ENCODE measurements at places on chromosomes 6 and 20.

DNA sequence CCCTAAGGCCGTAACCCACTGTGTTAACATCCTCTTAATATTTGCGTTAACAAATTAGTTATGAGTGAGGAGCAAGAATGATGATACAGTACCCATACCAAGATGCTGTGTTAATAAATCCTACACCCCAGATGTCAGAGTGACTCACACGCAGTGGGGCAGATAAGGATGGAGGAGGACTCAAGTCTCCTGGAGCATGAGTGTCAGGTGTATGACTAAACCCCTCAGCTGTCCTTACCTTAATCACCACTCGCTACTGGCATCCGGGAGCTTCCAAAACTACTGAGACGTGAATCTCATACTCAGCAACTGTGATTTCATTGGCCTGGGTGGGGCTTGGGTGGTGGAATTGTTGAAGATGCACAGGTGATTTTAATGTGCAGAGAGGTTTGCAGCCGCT is 131.3 kb upstream of the MTHFD1L start:
- no peak for DNase-seq

- no peak for DNase-seq
Measured at GRCh38 chr20:5811746-5812145, 61.5 kb downstream of the SHLD1 start.

- no peak for DNase-seq
Measured at GRCh38 chr6:108902382-108902792, 54.2 kb downstream of the ARMC2 start.

- DNase-seq = no peak
Measured at GRCh38 chr20:32473231-32474008, 111.7 kb downstream of the NOL4L start.

DNA sequence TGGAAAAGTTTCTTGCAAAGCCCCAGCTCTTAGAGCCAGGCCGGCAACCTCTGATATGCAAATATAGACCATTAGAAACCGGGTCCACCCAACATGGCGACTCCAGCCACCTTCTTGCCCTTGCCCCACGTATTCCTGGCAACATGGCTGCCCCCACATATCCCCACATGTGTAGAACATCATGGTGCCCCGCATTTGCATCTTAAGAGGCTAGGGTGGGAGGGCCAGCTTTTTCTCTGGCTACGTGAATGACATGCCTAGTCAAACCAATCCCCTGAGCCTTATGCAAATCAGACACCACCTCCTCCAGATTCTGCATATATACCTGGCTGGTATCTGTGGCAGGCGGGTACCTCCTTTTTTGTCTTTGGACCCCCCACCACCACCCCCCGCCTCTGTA is 106.1 kb upstream of the PTPRT start:
- no peak for DNase-seq

DNA sequence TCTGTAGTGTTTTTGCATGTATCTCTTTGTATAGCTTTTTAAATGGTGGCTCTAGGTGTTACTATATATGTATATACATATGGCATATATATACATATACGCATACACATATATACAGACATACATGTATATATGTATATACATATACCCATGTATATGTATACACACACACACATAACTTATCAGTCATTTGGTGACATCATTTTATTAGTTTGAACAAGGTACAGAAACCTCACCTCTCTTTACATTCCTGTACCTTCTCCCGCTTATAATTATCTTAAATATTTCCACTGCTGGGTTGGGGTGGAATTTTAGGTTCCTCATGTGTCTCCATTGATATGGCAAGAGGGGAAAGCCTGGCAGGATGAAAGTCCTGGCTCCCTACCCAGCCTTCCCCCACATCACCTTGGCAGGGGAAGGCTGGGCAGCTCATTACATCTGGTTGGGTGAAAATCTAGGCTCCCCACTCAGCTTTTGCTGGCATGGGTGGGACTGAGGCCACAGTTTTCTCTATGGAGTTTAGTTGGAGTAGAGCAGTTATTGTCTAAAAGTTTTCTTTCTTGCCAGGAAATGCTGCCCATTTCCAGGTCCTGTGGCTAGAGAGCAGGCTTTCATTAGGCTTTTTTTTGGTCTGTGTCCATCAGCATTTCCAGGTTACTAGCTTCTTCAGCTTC is 7.6 kb downstream of the GLO1 start:
- DNase-seq = no peak

DNA sequence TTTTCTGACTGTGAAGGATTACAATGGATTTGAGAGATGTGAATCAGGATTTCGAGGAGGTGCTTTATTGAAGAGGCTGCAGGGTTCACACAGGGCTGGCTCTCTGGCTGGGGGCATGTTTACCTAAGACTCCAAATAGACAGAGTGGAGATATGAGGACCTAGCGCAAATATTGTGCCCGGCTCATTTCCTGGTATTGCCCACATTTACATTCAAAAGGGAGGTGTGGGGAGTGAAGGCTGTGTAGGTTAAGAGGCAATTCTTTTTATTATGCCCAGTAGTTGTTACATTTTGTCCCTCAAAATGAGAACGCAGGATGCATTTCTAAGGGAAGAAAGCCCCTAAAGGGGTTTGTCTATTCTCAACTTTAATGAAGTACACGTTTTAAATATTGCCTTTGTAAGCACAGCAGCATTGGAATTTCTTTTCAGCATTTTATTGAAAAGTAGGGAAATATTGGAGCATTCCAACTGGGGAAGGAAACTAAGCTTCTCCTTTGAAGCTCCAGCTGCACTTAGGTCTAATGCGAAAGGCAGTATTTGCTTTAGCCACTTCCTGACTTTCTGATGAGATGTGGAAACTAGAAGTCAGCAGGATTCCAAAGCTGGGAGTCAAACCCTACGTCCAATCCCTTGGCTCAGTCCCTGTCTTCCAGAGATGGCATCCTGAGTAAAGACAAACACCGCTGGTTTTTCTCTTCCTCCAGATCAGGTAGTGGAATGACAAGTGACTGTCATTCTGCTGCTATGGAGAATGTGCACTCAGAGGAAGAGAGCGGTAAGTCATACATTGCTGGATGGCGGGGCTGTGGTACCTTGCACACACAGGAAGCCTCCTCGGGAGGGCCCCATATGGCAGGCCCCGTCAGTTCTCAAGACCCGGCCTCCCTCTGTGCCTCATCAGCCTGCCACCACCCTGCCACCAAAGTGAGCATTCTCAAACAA is 70.7 kb downstream of the MYB start:
- DNase-seq = no peak

- no peak for DNase-seq
Measured at GRCh38 chr6:40258531-40258930, 324.3 kb upstream of the MOCS1 start.

DNA sequence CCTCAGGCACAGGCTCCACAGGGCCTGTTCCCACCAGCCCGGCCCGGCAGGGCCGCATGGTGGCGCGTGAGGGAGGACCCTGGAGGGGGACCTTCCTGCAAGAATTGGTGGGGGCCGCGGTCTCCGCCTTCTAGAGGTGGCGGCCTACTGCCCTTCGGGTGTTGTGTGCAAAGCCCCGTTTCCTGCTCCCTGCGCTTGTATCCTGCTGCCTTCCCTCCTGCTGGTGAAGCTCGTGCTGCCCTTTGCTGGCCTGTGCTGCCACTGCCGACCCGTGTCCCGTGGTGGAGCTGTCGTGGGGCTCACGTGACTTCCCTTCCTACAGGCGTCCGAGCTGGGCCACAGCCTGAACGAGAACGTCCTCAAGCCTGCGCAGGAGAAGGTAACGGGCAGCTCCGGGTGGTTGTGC is 8.4 kb upstream of the COL20A1 start:
- DNase-seq = no peak

- DNase-seq = no peak
Measured at GRCh38 chr6:56860475-56860874, 94.4 kb upstream of the BEND6 start.

- no peak for DNase-seq
Measured at GRCh38 chr20:40565001-40565681, 123.9 kb downstream of the MAFB start.

- no peak for DNase-seq
Measured at GRCh38 chr6:18491308-18492045, 104.3 kb downstream of the RNF144B start.

- no peak for DNase-seq
Measured at GRCh38 chr6:36979347-36979742, 6.7 kb downstream of the MTCH1 start.

- no peak for DNase-seq
Measured at GRCh38 chr6:71205336-71205956, 83.2 kb upstream of the OGFRL1 start.

DNA sequence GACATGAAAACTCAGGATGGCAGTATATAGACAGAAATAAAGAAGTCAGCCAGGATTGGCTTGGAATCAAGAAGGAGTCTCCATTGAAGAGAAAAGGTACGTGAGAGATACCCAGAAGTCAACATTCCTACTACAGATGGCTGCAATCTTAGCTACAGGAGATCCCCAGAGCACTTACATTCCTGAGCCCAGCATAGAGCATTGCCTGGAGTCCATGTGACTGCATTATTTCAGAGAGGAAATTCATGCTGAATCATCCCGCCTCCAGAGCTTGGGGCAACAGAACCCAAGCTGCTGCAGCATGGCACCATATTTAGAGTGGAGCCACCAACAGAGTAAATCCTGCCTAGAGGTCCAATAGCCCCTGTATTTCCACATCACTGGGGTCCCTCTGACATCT is 125.0 kb upstream of the GRIK2 start:
- no peak for DNase-seq

DNA sequence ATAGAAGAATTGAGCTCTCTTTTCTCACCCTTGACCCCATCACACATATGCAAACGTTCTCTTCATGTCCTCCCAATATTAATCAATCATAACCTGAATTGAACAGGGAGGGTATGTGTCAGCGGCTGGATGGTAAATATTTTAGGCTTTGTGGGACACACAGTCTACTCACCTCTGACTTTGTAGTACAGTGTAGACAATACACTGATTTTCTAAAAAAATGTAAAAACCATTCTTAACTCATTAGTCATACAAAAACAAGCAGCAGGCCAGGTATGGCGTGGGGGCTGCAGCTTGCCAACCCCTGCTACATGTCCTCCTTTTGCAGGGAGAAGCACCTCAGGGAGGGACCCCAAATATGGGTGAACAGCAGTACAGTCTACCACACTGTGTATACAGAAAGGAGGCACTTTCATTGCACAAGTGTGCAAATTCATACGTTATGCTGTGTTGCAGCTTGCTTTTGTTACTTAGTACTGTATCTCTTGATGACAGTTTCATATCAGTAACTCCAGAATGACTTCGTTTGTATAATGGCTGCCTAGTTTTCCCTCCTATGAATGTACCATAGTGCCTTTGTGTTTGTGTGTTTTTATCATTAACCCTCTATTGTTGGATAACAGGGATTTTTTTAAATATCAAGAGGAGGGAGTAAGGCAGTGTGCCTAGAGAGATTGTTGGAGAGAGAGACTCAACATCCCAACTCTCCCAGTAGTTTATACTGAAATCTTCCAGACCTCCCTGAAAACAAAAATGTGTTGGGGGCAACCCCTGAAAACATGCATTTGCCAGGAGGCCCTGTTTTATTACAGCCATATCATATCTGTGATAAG is 214.3 kb downstream of the ZMYND8 start:
- DNase-seq = no peak

DNA sequence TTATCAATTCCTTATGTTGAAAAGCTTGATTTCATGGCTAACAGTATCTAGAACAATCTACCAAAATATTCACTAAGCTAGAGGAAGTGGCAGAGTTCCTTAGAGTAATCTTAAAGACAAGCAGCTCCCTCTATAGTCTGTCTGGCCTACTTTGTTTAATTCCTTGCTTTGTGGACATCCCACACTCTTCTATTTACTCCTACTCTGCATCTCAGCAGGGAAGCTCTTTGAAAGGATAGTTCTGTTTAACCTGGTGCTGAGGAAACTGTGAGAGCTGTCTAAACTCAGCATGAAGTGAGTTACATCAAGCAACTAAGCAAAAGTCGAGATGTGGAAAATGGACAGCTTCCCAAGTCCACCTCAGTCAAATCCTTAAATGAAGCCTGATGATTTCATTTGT is 4.3 kb downstream of the REV3L start:
- no peak for DNase-seq

GRCh38 chr20:17589161-17589834 is 19.4 kb downstream of the DSTN start:
- DNase-seq = no peak

- DNase-seq = no peak
Measured at GRCh38 chr20:6142348-6142993, 19.6 kb upstream of the FERMT1 start.

DNA sequence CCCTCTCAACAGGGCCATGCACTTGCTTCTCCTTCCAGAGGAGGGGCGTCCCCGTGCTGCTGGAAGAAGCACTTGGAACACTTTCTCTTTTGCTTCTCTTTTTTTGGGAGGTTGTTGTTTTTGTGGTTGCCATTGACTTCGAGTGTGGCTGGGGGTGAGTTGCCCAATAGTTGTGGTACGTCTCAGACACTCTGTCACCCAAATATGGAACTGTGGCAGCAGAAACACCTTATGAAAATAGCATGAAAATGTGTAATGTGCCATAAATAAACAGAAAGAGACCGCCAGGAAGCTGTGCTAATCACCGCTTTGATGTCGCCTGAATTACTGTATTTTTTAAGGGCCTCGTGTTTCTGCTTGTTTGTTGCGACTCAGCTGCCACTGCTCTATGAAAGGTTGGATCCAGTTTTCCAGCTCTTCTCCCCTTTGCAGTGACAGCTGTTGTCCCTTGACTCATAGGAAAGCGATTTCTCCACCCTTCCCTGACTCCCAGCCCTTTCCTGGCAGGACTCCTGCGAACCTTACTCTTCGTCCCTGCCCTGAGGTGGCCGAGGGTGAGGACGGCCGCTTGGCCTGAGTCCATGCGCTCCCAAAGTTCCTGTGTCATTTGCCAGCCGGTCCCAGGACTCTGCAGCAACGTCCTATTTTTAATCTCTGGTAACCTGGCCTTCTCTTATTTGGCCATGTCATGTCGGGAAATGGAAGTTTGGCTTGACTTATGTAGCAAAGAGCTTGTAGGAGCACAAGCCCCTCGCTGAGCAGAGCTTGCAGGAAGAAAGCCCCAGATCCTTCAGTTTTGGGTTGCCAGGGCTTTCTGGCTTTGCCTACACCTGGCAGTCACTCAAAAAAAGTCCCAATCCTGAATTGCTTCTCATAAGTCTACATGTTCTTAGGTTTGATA is 694.6 kb downstream of the QKI start:
- DNase-seq = no peak

DNA sequence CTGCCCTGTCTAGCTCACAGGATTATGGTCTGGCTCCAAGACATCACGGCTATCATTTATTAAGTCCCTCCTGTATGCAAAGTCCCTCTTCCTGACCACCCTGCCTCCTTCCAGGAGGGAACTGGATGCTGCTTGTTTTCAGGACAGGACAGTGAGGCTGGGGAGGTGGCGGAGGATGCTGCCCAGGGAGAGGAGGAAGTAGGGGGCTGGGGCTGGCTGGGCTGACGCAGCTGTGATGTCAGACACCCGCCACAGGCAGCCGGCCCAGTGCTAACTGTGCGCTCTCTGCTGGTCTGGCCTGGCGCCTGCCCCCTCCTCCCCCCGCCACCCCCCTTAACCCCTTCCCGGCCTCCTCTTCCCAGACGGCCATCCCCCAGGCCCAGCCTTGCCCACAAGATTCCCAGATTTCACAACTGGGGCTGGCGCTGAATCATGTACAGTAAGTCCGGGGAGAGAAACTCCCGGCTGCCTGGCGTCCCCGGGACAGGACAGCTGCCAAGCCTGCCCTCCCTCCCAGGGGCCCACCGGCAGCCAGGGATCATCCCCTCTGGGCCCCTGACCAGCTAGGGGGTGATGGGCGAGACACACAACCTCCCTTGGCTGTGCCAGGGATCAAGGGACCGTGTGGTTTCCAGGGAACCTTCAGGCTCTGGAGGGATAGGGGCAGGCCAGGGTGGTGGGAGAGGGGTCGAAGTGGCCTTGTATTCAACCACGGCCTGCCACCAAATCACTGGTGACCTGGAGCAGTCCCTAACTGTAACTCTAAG is 118.1 kb downstream of the CEBPB start:
- peak; percentile 73 for DNase-seq

Data from NK-92 treated with Interleukin-12 subunit alpha and Interleukin-12 subunit beta, amount 100 ng/mL, for 24 hours (cell line).